ENCODE measurements at places on chromosomes 11 and 22.

- DNase-seq: no peak
Observed at GRCh38 chr11:93143800-93144199, 54.0 kb downstream of the SLC36A4 start.

- no peak for DNase-seq
Observed at GRCh38 chr11:110298301-110298765, 1.9 kb upstream of the RDX start.

- DNase-seq: no peak
Observed at GRCh38 chr22:37485395-37486223, 575 bp downstream of the MFNG start.

DNA sequence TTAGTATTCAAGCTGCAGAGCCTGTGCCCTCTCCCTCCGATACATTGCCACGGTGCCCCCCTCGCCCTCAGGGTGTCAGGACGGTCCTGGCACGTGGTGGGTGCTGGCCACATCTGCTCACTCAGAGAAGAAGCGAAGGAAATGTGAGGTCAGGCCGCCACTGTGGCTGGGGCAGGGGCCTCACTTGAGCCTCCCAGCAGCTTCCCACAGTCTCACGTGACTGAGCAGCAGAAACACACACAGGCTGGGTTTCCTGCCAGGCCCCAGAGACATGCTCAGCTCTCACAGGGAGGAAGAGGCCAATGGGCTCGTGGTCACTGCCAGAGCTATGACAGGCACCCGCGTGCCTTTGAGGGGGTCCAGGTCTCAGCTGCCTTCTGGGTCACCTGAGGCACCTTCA, 37.9 kb upstream of the PRR5 start:
- DNase-seq: peak; percentile 62

GRCh38 chr11:70912226-70912840, 340.0 kb downstream of the SHANK2 start:
- peak; percentile 39 for DNase-seq

- DNase-seq: peak; percentile 66
Observed at GRCh38 chr11:33387996-33388395, 130.8 kb downstream of the HIPK3 start.

GRCh38 chr11:121886005-121886734, 229.8 kb downstream of the BLID start:
- peak; percentile 15 for DNase-seq

DNA sequence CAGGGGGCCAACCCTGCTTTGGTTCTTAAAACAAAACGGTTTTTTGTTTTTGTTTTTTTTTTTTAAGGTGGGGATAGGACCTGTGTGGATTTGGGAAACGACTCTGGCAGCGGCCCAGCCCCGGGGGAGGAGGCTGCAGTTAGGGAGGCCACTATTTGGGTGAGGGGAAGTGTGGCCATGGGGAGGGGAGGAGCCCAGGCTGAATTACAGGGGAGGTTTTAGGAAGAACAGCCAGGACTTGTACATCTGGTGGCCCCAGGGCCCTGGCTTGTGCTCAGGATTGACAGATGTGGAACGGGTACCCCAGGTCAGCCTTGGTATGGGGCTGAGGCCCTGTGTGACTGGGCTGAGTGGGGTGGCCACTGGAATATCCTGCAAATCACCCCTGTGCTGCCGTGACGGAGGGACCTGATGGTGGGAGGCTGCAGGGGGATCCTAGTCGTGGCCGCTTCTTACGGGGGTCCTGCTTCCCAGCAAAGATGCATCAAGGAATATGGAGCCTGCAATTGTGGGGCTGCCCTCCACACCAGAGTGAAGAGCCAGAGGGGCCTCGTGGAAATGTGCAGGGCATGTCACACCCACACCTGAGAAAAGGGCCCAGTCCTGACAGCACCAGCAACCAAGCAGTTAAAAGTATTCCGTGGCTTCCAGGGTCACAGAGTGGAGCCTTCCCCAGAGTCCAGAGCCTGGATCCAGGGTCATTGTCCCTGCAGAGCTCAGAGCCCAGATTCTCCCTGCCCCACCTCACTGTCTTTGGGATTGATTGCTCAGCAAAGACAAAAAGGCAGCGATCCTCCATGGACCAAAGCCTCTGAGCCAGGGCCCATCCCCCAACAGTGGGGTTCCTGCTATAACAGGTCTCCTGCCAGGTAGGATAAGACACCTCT, 55.2 kb upstream of the WNT7B start:
- DNase-seq: no peak

DNA sequence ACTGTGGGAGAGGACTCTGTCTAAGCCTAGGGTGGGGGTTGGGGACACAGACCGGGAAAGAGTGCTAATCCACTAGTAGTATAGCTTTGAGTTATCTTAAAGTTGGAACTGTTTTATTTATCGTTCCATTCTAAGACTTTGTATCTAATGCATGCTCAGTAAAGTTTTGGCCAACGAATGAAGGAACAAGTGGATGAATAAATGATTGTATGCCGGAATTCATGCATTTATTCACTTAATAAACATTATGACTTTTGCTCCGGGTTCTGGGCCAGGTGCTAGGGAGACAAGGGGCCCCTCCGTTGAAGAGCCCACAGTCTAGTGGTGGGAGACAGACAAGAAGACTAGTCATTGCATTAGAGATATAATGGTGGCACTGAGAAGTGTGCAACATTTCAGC, 645 bp downstream of the RNF121 start:
- DNase-seq: no peak

- no peak for DNase-seq
Observed at GRCh38 chr22:50640857-50641647, 13.1 kb upstream of the ARSA start.

GRCh38 chr11:7893796-7894195, 37.3 kb downstream of the OR10A6 start:
- DNase-seq: no peak

DNA sequence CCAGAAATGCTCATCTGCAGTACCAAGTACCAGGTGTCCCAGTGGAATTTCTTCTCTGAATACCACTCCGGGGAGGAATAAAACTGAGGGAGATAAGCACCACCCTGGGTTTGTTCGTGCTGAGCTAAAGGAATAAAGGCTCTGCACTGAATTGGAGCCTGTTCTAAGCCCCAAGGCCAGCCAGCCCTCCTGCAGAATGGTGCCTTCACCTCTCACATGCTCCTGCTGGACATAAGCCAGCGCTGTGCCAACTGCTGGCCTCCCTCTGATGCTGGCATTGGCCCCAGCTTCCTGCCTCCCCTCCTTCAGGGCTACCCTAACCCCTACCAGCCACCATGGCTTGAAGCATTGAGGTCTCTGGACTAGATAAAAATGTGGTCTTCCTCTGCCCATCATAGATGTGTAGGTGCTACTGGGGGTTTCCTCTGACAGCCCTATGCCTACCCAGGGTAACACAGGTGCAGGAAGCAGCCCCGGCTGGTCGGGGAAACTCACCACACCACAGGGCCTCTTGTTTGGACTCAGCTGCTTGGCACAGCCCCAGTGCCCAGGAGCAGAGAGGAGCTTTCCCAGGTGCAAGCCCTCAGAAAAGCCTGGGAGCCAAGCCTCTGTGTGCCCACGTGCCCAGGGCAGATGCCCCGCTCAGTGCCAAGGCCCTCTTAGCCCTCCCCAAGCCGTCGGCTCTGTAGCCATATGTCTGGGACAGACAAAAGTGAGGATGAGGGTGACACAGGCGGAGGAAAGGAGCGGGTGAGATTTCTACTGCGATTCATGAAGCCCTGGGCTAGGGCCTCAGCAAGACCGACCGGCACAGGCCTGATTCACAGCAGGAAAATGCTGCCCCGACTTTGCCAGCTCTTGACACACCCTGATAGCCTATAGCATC, 34.1 kb upstream of the JAM3 start:
- DNase-seq: no peak

- no peak for DNase-seq
Observed at GRCh38 chr22:37336579-37336978, 54.3 kb downstream of the CYTH4 start.

DNA sequence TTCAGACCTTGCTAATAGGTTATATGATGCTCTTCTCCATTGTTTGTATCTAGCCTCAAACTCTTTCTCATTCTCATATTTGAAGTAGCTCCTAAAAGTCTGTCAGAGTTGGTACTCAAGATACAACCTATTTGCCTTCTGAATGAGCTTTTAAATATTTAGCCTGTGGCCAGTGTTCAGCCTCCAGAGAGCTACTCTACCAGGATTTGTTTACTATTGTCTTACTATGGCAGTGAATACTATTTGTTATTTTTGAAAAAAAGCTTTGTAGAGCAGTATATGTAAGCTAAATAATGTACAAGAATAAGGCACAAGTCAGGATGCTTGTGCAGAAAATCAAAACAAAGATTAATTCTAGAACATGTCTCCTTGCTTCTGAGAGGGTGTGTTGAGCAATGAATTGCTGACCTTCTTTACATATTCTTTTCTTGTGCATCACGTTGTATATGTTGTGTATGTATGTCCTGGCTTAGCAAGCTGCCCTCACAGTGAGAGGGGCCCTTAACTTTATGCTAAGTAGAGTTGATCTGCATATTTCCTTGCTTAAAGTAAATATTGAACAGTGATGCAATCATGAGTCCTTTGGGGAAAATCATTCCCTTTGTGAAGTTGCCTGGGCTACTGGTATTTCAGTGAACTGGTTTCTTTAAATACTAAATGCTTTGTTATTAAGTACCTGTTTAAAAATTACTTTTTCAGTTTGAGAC, 438.0 kb downstream of the LUZP2 start:
- DNase-seq: no peak

- no peak for DNase-seq
Observed at GRCh38 chr11:123047266-123047946, 14.5 kb downstream of the HSPA8 start.

Data from inflammatory macrophage (primary cell).